ENCODE measurements at places on chromosomes 5 and 9.

DNA sequence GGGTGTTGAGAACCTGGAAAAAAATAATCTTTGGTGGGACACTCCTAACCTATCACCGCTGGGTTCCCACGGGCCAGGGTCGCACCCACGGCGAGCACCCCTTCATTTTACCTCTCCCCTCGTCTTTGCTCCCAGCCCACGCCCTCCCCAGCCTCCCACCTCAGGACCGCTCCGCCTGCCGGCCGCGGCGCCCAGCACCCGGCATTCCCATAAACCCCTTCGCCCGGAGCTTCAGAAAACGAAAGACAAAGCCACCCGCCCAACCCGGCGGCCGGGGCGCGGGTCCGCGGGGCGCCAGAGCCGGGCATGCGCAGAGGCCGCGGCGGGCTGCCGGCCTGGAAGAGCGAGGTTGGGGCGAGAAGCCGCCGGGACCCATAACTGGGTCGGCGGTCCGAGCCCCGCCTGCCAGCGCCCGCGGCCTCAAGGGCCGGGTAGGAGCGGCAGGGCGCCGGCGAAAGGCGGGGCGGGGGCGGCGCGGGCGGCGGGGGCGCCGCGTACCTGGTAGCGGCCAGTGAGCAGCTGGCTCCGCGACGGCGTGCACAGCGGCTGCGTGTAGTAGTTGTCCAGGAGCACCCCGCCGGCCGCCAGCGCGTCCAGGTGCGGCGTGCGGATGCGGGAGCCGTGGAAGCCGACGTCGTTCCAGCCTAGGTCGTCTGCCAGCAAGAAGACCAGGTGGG lies 533 bp downstream of the ARSB start:
- DNase-seq = peak; percentile 47

- no peak for DNase-seq
These were observed 54.0 kb downstream of the SPTLC1 start for GRCh38 chr9:92061184-92061583.

DNA sequence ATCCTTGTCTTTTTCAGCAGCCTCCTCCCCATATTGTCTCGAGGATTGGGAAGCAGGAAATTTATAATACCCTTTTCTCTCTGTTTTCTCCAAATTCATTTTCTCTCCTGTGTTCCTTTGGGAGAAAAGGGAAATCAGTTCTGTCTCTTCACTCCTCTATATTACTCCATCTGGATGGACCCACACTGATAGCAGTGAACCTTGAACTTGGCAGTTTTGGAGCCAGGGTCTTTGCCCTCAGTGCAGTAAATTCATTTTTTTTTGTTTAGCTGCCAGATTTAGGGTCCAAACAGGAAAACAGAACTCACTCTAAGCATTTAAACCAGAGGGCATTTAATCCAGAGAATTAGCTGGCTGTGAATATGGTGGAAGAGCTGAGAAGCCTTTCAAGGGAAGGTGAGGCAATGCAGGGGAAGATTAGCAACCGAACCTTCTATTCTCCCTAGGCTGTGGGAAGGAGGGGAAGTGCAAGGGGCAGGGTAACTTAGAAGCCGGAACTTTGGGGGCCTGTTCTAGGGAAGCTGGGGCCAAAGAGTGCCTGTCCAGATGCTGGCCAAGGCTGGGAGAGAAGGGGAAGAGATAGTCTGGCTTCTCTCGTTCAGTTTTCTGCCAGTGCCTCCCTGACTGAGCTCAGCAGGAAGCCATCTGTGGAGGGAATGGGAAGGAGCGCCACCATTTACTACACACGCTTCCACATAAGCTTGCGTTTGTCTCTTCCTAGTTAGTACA lies 16.3 kb upstream of the NPR2 start:
- no peak for DNase-seq

DNA sequence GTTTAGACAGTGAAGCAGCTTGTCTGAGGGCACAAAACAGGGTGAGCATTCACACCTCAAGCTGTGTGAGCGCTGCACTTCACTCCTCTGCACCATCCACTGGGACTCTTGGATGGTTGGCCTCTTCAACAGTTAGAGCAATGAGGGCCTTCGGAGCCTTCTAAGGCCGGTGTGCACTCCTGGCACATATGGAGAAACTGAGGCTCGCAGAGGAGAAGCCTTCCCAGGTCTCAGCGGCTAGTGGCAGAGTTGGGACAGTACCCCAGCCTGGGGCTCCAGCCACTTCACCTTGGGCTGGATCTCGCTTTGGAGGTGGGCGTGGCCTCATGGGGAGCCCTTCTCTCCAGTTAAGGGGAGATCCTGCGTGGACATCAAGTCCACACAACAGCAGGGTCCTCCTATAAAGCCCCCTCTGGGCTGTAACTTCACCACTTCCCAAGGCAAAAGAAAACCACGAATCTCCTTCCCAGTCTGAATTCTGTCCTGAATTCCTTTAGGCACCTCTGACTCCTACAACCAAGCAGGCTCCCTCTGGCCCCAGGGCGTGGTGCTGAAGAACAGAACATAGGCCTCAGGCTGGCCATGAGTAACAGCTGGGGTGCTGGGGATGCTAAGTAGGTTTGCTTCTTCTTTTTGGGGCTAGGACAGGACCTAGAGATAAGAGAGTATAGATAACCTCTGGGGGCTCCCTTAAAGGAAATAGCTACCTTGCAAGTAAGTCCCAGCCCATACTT lies 30.5 kb upstream of the CSF1R start:
- DNase-seq = no peak

DNA sequence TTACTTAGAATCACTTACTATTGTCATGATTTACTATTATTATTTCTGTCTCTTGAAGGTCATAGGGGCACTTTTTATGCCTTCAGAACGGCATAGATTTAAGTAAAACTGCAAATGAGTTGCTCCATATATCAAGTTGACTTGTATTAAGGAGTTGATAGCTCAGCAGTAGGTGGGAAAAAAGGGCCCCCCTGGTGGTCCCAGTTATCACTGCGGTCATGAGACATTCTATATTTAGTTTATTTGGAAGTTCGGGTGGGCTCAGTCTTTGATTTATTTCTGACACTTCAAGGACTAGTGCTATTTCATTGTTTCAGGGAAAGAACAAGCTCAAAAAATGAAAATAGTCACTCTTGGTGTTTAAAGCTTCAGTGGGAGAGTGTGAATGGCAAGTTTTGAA lies 159.3 kb downstream of the SLC24A2 start:
- no peak for DNase-seq

- DNase-seq = no peak
These were observed 45.7 kb downstream of the STOM start for GRCh38 chr9:121324316-121324715.

- no peak for DNase-seq
These were observed 371.9 kb downstream of the EBF1 start for GRCh38 chr5:158727771-158728311.

DNA sequence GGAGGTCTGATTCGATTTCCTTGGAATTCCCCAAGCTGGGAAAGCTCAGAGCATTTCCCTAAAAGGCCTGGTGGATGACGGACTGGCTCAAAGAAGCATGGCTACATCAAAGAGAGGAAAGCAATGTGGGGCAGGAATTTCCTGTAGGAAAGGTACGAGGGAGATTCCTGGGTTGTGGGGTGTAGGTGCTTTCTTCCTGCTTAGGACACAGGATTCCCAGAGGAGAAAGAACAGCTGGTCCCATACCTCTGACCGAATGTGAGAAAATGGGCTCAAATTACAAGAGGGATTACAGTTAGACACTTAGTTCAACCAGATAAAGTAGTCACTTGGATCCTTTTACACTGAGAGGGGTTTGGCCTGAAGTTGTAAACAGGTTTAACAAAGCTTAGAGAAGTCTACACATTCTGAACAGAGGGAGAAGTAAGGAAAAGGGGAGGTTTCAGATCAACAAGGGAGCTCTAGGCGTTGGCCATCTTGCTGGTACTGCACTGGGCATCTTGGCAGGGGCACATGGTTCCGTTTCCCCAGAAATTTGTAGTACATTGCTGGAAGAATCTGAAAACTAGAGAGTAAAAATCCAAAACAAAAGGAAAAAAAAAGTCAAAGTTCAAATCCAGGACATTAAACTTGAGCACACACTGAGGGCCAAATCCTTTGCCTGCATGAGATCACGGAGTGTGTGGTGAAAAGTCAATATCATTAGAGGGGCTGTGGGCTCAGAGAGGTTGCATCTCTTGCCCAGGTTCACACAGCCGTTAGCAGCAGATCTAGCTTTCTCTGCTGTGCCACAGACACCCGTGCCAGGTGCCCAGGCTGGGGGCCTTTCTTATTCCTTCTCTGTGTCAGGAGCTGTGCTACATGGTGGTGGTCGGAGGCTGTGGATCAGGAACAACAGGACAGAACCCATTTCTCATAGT lies 171.3 kb downstream of the RGS3 start:
- DNase-seq = no peak

DNA sequence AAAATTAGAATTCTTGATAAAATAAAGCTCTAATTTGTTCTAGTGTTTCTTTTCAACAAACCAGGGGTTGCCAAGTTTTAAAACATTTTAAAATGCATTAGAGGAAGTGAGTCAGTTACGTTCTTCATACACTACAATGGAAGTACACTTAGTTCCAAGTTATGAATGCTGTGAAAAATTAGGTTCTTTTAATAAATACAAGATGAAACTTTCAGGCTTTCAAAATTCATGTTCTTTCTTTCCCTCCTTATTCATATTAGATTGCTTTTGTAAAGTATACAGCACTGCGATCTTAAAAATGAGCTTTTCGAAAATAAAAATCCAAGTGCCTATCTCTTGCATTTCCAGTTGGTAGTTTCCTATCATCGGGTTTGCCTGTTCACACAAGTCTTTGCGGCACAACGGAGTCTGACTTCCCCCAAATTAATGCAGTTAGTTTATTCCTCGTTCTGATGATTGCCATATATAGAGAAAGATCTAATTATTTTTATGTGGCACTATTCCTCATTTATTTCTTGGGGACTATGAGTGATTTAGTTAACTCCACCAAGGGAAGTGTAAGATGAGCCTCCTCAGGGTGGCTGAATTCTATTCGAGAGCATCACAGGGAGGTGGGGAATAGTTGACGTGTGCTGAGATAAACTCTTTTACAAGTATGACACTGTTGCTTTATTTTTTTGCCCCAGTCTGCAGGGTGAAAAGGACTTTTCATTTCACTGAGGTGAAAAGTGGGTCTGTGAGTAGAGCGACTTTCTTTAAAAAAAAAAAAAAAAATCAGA lies 238.2 kb downstream of the CD180 start:
- no peak for DNase-seq
